Stimulated activated CD4-positive, alpha-beta T cell treated with anti-CD3 and anti-CD28 coated beads, Interleukin-1b, Interleukin-23, amount 100 ng/mL, for 48 hours (primary cell): ENCODE measurements at places on chromosomes 12 and 14.

DNA sequence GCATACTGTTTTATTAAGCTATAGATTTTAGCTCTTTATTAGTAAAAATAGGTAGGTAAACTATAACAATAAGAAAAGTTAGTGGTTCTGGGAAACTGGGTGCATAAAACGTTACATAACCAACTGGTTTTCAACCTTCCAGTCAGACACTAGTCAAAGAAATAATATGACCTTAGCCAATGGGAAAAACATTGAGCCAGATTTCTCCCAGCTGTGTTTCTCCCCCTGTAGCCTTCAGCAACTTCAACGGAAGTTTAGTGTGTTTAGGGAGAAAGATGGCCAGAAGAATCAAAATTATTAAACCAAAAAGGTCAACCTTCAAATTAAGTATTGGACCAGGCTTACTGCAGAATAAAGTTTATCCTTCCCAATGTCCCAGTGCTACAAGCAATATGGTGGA lies 283.5 kb upstream of the DIO2 start:
- DNase-seq, result no peak

DNA sequence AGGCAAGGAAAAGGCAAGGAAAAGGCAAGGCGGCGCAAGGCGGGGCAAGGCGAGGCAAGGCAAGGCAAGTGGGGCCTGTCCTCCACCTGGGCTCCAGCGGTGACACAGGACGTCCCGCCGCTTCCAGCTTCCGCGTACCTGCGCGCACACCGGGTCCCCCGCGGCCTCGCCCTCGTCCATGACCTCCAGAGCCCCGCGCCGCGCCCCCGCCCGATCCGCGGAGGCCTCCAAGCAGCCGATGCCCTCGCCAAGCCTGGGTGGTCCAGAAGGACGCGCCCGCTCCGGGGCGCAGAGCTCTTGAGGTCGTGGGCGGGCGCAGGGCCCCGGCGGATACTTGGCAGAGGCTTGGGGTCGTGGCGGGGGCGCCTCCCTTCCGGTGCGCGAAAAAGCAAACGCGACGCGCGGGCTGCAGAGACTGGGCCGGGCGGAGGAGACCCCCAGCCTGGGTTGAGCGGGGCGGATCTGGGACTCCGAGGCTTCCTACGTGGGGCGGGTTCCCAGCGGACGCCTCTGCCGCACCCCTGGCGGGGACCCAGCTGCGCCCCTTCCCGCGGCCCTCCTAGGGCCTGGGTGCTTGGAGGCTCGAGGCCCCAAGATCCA lies 60.8 kb upstream of the EIF5 start:
- DNase-seq, result no peak

- peak; percentile 35 for DNase-seq
Observed at GRCh38 chr14:104689109-104689880, at the start of gene INF2. Gene INF2 (plus strand): TSS chr14:104689618. CDS start chr14:104701366, 11,748 bp downstream.

GRCh38 chr12:56634837-56635791 lies 5.0 kb upstream of the BAZ2A start:
- DNase-seq, result peak; percentile 67

GRCh38 chr12:19215115-19215514 lies 85.6 kb downstream of the PLEKHA5 start:
- DNase-seq, result no peak

DNA sequence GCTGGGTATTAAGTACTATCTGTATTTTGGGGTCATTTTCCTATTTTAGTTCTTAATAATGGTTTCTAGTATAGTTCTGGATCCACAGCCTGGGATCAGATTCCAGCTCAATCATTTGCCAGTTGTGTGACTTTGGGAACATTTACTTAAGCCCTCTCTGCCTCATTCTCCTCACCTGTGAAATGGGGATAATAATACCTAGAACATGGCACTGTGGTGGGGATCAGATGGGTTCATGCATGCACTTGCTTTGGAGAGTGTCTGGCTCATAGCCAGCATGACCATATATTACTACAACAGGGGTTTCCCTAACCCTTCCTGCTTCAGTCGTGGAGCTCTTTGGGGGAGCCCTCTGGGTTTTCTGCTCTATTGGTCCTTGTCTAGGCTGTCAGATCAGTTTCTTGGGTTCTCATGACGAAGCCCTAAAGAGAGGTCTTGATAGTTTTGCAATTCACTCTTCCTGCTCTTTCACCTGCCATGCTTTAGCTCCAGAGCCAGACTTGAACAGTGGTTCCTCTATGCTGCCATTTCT lies 34.1 kb upstream of the SMOC1 start:
- no peak for DNase-seq

DNA sequence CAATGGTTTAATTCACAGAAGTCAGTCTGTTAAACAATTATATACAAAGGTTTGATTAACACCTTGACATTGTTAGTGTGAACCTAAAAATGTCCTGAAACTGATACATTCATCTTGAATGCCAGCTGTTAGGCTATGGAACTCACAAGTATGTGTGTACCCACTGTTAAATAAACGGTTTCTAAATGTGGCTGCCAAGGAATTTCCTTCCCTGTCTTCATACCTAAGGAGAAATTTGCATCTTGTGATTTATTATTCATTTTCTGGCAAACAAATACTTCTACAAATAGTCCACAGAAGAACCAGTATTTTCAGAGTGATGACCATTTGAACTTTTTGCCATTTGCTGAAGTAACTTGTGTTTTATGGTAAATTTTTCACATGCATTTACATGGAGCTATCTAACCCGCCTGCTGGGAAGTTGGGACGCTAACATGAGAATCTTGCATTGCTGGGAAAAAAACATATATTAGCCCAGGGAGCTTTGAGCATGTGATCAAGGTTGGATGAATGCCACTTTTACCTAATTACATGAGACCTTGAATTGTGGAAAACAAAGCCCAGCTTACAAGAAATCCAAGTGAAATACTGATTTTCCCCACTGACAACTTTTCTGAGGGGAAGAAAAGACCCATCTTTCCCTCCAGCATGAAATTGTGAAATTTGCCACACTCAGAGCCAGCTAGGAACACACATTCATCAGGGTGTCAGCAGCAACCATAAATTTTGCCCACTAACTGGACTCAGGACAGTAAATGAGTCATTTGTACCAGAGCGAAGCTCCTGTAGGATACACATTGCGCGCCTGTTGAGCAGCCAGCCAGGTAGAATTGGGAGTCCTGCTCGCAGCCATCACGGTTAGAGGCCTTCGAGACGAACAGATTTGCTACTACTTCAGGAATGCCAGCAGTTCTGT lies 118.0 kb downstream of the KICS2 start:
- DNase-seq, result no peak

DNA sequence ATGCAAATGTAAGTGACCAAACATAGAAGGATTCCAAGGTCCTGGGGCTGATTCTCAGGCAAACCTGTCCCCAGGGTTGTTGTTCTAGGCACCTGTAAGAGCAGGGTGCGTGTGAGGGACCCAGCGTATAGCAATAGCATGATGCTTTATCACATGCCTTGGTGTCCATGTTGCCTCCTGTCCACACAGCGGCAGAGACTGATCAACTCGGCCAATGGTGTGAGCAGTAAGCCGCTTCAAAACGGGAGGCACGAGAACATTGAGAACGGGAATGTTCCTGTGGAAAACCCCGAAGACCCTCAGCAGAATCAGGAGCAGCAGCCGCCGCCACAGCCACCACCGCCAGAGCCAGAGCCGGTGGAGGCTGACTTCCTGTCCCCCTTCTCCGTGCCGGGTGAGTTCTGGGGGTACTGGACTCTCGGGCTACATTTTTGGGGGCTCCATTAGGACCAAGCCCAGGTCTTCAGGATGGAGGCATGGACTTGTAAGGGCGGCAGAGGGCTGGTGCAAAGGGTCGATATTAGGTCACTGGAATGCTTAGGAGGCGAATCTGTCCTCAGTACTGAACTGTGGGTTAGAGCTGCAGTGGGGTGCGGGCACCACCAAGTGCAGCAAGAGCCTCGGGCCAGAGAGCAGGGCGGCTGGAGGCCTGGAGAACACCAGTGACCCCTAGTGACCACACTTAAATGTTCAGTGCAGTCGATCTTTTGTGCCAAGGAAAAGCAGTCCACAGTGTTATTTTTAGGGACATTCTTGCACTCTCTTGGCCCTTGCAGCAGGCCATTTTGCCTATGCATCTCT lies 57.2 kb upstream of the RIN3 start:
- DNase-seq, result no peak

GRCh38 chr14:35337269-35338255 lies 45.4 kb downstream of the PSMA6 start:
- DNase-seq, result no peak

DNA sequence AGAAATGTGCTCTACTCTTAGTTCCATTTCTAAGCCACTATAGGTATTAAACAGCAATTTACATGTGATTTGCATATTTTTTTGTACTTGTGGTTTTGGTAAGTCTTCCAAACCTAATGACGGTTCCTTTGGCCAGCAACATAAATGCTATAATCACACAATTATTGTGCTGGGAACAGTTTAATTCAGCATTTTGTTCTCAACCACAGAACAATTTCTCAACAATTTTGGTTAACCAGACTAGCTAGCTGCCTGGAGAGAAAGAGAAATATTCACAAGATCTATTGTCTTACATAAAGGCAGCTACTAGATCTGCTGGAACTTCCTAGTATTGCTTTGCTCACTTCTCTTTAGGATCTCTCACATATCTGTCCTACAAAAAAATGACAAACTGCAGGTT lies 265.3 kb downstream of the SOX5 start:
- no peak for DNase-seq

DNA sequence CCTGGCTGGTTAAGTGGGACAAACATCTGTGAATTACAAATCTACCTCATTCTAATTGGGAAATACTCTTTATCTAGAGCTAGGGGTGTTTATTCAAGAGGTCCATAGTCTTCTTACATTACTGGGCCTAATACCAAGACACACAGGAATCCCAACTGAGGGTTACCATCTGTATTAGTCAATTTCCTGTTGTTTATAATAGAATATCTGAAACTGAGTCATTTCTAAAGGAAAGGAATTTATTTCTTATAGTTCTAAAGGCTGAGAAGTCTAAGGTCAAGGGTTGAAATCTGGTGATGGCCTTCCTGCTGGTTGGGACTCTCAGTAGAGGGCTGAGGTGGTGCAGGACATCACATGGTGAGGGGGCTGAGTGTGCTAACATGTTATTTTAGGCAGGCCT lies 36.0 kb downstream of the RTRAF start:
- no peak for DNase-seq

- no peak for DNase-seq
Observed at GRCh38 chr12:44227616-44228015, 391.7 kb downstream of the TMEM117 start.

DNA sequence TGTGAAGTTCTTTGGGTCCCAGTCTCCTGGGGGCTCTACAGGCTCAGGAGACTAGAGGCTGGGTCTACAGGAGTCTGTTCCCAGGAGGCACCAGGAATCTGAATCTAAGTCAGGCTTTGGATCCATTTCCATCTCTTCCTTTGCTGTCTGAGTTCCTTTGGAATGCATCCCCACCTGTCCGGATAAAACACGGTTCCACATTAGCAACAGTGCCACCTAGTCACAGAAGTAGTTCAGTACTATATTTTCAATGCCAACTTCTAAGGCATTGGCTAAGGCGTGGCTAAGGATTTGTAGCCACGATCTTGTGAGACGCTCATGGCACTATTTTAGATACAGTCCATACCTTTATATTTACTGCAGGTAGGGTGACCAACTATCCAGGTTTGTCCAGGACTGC lies 15.1 kb downstream of the ZC2HC1C start:
- DNase-seq, result no peak

DNA sequence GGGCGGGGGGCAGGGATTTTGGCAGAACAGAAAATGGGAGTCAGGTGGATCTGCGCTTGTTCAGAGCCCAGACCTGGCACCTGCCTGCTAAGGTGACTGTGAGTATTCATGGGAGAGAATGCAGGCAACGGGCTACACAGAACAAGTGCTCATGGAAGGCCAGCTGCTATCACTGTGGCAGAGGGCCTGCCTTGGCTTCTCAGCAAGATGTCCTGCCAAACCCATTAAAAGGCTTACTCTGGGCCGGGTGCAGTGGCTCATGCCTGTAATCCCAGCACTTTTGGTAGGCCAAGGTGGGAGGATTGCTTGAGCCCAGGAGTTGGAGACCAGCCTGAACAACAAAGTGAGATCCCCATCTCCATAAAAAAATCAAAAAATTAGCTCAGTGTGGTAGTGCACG lies 21.0 kb downstream of the DIO3 start:
- no peak for DNase-seq

DNA sequence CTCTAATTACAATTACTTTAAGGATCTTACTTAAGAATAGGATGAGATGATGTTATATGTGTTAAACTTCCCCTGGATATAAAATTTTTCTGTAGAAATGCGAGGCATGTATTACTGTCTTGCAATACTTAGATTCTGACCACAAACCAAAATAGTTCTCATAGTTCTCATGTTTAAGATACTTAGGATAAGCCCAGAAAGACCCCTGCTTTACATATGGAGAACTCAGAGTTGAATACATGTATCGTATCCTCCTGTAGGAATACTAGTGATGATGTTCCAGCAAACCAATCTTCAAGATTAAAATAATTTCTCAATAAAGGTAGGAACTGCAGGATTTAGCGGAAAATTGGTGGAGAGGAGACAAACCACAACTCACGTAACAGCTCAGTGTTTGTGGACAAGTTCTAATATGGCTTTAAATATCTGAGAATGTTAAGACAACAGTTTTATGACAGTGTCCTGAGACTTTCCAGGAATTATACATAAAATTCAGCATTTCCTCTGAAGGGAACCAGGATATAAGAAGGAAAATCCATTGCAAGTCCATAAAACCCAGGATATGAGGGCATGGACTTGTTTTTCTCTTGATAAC lies 114.7 kb upstream of the CRY1 start:
- DNase-seq, result no peak

DNA sequence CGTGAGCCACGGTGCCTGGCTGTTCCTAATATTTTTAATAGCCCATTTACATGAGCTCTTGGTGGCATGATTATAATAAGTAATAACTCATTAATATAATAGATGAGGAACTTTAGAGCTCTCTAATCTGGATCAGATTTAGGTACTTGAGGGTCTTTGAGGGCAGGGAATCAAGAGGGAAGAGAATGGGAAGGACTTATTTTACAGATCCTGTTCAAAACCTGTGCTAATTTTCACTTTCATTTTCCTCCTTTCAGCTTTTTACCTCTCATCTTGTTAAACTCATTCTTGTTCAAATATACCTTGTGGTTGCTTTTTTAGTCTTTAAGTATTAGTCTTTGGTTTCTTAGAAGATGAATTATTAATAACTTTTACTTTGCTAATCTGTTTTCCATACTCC lies 5.6 kb downstream of the NECAP1 start:
- no peak for DNase-seq

GRCh38 chr14:58760121-58760520 lies 122.4 kb downstream of the DACT1 start:
- DNase-seq, result no peak
